T1000 (cell line): ENCODE measurements at places on chromosomes 16 and 17.

- DNase-seq, result no peak
Measured at GRCh38 chr17:56326001-56326359, 172.7 kb downstream of the ANKFN1 start.

- no peak for DNase-seq
Measured at GRCh38 chr16:58324792-58325191, 30.0 kb upstream of the PRSS54 start.

DNA sequence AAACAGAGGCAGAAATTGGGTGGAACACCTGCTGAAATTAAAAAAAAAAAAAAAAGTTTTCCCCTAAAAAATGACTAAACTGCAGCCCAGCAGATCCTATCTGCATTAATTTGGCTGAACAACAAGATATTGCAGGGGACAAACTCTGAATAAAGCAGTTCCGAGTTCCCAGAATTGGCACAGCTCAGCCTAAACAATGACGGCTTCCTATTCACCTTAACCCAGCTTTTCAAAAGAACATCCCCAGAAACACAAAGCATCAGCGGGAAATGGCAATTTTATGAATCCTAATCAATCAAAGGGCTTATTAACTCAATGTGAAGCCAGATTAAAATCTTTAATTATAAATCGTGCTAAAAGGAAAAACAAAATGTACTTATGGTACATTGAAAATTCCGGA lies 497.8 kb upstream of the ZFHX3 start:
- no peak for DNase-seq

DNA sequence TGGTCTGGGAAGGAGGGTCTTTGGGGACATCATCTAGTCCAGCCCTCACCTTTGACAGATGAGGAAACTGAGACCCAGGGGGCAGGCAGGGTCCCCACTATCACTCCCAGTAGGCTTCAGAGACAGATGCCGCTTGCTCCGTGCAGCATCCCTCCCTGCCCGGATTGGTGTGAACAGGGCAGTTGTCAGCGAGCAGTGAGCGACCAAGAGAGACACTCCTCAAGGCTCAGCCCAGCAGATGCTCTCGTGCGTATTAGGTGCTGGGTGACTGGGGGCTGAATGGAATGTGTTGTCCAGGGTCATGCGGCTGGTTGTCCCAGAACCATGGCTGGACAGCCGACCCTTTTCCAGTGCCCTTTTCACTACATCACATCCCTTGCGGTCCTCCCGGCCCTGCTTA lies 49.0 kb downstream of the MPRIP start:
- no peak for DNase-seq

DNA sequence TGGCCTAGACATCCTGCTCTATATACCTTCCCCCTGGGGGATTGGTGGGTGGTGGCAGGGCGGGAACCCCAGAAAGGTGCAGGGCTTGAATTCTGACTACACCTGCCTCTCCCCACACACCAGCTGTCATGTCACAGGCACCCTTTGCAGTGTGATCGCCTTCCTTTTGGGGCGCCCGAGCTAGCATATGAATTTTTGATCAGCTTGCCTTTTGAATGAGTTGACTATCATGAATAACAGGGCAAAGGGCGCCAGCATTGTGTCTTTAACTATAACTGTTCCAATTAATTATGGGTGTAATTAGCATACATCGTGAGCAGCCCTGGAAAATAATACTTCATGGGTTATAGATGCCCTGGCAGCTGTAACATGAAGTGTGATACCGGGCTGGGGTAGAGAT lies 72.7 kb downstream of the CYLD start:
- no peak for DNase-seq

DNA sequence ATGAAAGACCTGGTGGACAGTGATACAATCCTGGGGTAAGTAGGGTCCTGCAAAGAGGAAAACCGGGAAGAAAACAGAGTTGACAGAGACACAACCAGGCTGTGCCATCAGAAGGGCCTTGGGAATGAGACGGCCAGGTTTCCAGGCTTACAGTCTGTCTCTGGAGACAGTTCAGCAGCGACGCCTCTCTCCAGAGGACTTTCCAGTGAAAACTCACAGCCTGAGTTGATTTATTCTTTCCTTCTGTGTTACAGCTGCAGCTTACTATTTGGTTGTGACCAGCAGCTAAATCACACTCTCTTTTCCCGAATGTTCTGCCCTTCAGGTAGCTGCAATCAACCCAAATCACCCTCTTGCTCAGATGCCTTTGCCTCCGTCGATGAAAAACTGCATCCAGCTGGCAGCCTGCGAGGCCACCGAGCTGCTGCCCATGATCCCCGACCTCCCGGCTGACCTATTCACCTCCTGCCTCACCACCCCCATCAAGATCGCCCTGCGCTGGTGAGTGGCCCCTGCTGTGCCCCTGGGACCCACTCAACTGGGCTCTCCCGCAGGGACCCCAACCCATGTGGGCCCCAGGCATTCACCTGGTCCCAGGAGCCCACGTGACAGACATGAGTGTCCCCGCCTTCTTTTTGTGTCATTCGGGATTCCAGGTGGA lies 209.2 kb downstream of the RPTOR start:
- no peak for DNase-seq

DNA sequence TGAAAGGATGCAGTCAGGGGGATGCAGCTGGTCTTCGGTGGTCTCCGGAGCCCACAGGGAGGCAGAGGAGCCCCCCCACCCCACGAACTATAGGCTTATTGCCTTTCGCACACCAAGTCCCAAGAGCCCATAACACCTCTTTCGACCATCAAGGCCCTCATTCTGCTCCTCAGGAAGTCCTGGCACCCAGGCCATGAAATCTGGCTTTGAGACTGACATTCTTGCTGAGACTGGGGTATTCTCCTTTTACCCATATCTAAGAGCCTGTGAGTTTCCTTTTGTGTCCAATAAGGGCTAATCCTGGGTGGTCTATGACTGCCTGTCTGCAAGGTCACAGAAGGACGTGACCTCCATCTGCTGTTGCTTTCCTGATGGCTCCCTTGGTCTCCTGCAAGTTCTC lies 6.4 kb upstream of the ARL4D start:
- no peak for DNase-seq

GRCh38 chr16:87288753-87289362 lies 28.3 kb downstream of the C16orf95 start:
- DNase-seq, result no peak

DNA sequence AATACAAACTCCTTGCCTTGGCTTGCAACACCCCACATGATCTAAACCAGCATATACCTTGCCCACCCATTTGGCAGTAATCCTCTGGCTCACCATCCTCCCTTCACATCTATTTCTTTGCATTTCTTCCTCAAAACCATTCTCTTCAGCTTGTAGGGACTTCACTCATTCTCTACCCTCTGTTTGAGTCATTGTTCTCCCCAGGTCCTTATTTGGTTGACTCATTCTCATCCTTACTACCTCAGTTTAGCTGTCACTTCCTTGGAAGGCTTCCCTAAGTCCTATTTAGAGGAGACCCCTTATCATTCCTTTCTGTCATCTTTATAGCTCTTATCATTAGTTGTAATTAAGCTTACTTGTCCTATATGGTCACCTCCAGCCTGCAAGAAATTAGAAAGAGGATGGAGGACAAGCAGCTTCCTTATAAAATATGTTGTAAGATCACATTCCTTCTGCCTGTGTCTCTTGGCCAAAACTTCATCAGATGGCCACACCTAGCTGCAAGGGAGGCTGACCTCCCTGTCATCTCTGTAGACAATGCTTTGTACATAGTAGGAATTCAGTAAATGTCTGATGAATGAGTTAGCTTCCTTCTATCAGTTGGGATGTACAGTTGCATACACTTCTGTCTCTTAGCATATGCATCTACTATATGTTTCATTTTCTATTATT lies 1.7 kb downstream of the TTC19 start:
- no peak for DNase-seq

- DNase-seq, result peak; percentile 99
Measured at GRCh38 chr17:41786227-41787020, at the start of gene JUP. JUP (minus strand) TSS chr17:41786711; CDS start chr17:41771854, 14,857 bp downstream.

DNA sequence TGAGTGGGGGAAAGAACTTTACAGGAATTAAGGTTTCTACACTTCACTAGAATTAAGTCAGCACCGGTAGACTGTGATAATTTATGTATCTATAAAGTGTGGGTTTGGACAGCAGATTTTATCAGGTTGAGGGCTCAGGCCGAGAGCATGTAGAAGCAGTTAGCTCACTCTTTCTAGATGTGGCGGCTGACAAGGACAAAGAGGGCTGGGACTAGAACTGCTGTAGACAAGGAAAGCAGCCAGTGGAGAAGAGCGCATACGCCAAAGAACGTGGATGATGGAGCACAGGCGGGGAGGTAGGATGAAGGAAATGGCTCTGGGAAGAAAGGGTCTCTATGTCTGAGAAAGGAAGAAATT lies 504 bp upstream of the GOSR1 start:
- DNase-seq, result no peak

- DNase-seq, result no peak
Measured at GRCh38 chr17:51860954-51861561, 297.5 kb downstream of the CA10 start.

DNA sequence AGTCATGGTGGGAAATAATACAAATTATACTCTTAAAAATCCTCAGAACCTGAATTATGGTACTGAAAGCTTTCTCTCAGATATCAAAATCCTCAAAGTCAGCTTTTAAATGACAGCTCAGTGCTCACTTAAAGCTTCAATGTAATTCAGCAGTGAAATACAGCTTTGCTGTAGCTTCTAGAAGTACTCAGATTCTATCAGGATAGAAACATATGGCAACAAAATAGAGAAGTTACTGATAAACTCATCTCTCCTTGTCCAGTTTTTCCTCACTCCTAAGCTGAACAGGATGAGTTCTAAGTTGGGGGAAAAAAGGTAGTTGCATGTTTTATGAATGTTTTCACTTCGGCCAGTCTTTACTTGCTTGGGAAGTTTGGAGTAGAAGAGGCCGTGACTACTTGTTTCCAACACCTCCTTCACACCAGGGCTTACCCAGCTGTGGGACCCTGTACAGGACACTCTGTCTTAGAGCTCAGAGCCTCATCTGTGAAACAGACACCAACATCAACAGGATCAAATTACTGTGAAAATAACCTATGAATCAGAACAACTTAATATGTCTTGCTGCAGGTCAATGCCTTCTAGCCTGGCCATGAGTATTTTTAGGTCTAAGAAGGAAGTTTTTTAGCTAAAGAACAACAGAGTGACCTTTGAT lies 30.2 kb downstream of the OGFOD1 start:
- DNase-seq, result no peak

GRCh38 chr16:53515811-53516210 lies 12.8 kb upstream of the AKTIP start:
- no peak for DNase-seq

DNA sequence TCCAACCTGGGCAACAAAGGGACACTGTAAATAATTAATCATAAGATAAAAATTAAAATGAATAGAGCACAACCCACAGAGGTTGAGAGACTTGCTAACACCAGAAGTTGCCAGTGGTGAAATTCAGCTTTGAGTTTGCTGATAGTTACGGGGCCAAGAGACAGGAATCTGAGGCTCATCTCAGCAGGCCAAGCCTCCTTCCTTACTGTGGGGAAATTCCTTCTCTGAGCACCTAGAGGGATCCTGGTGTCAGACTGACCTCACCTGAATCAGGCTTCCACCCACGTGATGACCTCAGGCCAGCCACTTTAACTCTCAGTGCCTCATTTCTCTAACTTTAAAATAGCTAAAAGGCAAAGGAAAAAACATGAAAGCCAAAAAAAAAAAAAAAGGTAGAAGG lies 4.7 kb downstream of the ABAT start:
- no peak for DNase-seq

- DNase-seq, result no peak
Measured at GRCh38 chr16:30982548-30983288, 2.3 kb upstream of the HSD3B7 start.

DNA sequence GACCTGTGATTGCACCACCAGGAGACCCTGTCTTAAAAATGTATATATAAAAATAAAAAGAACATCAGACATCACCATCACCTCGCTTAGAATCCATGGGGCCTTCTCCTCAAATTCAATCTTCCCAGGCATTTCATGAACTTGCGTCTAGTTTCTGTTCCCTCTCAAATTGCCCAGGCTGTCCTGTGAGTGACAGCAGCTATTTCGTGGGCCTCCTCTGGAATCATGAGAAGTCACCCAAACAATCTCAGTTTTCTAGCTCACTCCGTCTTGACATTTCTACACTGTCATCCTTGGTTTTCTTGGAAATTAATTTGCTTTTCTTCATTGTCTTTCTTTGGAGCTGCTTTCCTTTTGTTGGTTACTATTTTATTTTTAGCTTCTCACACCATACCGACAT lies 7.3 kb downstream of the SLC52A1 start:
- no peak for DNase-seq

DNA sequence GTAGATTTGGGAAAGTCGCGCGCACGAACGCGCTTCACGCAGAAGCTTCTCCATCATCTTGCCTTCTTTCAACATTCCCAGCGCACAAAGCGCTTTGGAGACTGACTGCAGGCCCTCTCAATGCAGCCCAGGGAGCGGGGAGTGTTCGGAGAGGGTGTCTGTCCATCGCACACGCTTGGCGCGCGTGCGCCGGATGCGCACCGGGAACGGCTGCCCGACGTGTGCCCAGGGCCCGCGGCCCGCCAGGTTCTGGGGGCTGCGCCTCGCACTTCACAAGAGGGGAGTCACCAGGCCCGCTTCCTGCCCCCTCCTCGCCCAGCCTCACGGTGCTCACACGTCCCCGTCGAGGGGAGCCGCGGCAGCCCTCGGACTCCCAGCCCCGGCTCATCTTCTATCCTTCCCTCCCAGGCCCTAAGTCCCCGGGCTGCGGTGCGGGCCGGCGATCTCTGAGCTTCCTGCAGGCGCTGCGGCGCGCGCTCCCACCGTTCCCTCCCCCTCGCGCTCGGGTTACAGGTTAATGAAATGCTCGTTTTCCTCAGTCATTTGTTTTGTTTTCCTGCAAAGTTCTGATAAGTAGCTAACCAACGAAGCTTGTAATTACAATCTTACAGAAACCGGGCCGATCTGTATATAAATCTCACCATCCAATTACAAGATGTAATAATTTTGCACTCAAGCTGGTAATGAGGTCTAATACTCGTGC lies 2.8 kb upstream of the IRX3 start:
- DNase-seq, result no peak

DNA sequence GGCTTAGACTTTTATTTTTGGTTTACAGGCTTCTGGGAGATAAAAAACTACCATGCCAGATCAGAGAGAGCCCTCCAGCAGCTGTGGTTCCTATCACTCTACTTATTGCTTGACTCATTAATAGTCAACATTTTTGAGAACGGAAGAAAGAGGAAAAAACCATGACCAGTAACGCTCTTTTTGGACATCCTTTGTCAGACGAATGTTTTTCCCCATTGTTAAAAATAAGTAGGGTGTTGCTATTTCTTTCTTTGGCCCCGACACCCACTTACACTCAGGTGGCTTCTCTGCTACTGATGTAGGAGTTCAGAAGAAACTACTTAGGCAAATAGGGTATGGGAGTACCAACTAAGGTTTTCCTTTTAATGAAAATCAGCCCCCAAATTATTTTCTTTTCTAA lies 27.5 kb downstream of the TVP23A start:
- DNase-seq, result no peak

DNA sequence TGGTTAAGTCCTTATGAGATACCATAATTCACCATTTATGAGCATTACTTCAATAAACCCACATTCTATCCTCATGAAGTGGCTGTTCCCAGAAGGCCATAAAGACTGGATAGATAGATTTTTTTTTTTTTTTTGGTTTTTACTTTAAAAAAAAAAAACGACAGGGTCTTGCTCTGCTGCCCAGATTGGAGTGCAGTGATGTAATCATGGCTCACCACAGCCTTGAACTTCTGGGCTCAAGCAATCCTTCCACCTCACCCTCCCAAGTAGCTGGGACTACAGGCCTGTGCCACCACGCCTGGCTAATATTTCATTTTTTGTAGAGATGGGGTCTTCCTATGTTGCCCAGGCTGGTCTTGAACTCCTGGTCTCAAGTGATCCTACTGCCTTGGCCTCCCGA lies 102.3 kb downstream of the XYLT1 start:
- DNase-seq, result no peak
